Fibroblast of skin of back (primary cell): ENCODE measurements at places on chromosomes 5 and 9.

GRCh38 chr5:153084511-153084910 lies 406.0 kb upstream of the GRIA1 start:
- no peak for DNase-seq

GRCh38 chr9:28720746-28721145 lies 1147.5 kb upstream of the C9orf72 start:
- no peak for DNase-seq

DNA sequence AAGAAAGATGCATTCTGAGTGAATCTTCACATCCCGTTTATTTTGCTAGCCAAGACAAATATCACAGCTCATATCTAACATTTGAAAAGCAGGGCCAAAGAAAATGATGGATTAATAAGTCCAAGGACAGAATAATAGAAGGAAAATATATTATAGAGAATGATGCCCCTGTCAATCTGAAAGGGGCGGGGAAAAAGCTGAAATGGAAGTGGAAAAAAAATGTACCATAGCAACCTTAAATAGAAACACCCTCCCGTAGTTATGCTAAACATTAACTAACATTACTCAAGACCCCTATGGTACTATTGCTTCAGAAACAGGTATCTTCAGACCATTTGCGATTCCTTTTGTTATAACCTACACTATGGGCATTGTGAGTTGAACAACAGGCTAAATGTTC lies 67.7 kb upstream of the SMARCA2 start:
- no peak for DNase-seq

GRCh38 chr5:169083394-169084018 lies 217.4 kb downstream of the SLIT3 start:
- DNase-seq: no peak

GRCh38 chr9:77523891-77524290 lies 124.2 kb downstream of the GNA14 start:
- DNase-seq: no peak

DNA sequence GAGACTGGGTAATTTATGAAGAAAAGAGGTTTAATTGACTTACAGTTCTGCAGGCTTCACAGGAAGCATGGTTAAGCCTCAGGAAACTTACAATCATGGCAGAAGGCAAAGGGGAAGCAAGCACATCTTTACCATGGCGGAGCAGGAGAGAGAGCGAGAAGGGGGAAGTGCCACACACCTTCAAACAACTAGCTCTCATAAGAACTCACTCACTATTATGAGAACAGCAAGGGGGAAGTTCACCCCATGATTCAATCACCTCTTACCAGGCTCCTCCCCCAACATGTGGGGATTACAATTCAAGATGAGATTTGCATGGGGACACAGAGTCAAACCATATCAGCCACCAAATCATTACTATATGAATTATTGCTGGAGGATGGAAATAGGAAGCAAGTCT lies 30.3 kb upstream of the STX17 start:
- DNase-seq: no peak

DNA sequence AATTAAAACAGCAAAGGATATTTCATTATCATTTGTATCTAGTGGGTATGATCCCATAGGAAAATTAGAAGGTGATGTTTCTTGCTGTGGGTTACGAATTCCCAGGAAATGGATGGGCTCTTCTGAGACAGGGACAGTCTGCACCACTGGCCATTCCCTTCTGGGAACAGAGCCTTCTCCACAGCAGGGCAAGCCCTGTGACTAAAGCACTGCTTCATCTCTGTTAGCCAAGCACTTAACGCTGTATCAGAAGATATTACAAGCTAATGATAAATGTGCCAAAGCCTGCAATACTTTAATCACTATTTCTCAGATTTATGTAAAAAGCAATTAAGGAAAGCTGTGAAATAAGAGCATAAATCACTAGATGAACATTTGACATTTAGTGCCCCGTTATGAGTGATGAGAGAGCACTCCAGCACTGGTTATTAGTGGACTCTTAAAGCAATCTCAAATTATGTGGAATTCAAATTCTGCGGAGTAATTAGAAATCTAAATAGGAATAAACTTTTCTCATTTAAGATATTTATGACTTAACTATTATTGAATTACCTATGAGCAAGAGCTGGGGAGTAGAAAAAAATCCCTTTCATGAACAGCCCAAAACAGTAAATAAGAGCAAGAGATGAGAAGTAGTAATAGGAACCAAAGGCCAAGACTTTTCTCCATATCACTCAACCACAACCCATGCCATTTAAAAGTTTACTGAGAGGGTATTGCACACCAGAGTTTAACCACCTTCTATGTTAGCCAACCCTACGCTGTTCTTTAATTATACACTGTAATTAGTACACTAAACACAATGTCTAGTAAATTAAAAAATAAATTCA lies 49.2 kb downstream of the FAM240B start:
- DNase-seq: no peak

- DNase-seq: no peak
Measured at GRCh38 chr9:99336531-99336930, 114.4 kb downstream of the SEC61B start.

GRCh38 chr5:68419637-68420452 lies 204.3 kb downstream of the PIK3R1 start:
- DNase-seq: peak; percentile 62

GRCh38 chr5:587403-587802 lies 24.7 kb upstream of the CEP72 start:
- no peak for DNase-seq

DNA sequence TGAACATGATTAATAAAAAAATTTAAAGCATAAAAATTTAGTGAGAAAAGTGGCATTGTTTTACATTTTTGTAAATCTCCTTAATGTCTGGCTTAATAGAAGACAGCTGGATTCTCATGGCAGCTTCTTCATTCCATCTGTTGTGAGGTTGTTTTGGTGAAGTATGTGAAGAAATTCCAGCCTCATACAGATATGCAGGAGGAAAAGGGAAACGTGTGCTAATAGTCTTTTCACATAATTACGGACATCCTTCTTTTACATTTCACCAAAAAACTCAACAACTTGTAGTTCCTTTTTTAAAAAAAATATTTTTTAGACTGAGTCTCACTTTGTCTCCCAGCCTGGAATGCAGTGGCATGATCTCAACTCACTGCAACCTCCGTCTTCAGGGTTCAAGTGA lies 46.9 kb downstream of the HACD4 start:
- peak; percentile 36 for DNase-seq

GRCh38 chr9:86756576-86757381 lies 190.5 kb downstream of the GAS1 start:
- no peak for DNase-seq

DNA sequence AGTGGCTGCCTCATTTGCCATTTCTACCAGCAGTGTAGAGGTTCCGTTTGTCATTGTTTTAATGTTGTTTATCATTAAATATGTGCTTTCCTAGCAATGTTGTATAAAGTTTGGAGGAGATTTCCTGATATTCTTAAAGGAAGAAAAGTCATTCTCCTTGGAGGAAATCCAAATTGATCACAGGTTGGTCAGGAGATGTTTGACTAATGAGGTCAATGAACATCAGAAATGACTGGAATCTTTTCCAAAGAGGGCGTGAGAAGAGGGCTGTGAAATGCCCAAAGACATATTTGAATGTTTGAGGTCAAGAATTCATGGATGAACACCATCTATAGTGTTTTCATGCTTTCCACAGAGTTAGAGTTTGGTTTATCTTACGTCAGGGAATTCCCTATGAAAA lies 471.3 kb downstream of the MAT2B start:
- DNase-seq: peak; percentile 6

DNA sequence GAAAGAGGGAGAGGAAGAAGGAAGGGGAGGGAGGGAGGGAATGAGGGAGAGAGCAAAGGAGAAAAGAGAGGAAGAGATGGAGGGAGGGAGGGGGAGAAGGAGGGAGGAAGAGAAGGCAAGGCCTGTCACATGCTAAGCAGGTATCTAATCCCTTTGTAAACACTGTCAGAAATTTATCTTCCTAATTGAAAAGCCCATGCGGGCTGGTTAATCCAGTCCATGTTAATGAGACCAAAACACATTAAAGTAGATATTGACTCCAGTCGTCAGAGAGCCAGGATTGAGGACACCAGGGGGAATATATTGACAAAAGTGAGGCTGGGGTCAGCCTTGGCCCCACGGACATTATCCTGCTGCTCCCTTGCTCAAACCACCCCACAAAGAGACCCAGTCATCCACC lies 37.4 kb upstream of the ALDH1B1 start:
- DNase-seq: no peak

- no peak for DNase-seq
Measured at GRCh38 chr5:83322273-83322924, 149.1 kb upstream of the VCAN start.

GRCh38 chr9:70535546-70536323 lies 121.3 kb upstream of the KLF9 start:
- no peak for DNase-seq

GRCh38 chr5:171387970-171388815 lies 544 bp downstream of the NPM1 start:
- peak; percentile 79 for DNase-seq

- no peak for DNase-seq
Measured at GRCh38 chr5:154005648-154006047, 33.1 kb downstream of the FAM114A2 start.

DNA sequence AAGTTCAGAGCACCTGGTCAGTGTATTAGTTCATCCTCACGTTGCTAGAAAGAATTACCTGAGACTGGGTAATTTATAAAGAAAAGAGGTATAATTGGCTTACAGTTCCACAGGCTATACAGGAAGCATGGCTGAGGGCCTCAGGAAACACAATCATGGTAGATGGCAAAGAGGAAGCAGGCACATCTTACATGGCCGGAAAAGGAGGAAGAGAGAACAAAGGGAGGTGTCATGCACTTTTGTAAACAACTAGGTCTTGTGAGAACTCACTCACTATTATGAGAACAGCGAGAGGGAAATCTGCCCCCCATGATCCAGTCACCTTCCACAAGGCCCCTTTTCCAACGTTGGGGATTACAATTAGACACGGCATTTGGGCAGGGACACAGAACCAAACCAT lies 28.8 kb upstream of the CAVIN4 start:
- no peak for DNase-seq

DNA sequence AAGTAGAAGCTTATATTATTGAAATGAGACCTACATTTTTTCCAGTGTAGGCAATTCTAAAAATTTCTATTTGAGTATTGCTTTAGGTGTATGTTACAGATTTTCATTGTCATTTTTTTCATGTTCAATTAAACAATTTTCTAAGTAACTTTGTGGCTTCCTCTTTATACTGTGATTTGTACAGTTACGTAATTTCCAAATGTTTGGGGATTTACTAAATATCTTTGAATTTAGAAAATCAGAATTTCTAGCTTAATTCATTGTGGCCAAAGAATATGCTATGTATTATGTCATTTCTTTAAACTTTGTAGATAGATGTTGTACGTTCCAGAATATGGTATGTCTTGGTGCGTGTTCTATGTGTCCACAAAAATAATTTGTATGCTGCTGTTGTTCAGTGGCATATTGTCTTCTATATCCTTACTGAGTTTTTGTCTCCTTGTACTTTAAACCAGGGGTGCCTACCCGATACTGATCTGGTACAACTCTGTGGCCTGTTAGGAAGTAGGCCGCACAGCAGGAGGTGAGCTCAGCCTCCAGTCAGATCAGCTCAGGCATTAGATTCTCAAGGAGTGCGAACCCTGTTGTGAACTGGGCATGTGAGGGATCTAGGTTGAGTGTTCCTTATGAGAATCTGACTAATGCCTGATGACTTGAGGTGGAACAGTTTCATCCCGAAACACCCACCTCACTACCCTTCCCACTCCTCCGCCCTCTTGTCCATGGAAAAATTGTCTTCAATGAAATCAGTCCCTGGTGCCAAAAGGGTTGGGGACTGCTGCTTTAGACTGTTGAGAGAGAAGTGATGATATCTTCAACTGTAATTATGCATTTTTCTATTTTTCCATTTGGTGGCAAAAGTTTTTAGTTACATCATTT lies 63.5 kb downstream of the UBE2R2 start:
- DNase-seq: no peak

DNA sequence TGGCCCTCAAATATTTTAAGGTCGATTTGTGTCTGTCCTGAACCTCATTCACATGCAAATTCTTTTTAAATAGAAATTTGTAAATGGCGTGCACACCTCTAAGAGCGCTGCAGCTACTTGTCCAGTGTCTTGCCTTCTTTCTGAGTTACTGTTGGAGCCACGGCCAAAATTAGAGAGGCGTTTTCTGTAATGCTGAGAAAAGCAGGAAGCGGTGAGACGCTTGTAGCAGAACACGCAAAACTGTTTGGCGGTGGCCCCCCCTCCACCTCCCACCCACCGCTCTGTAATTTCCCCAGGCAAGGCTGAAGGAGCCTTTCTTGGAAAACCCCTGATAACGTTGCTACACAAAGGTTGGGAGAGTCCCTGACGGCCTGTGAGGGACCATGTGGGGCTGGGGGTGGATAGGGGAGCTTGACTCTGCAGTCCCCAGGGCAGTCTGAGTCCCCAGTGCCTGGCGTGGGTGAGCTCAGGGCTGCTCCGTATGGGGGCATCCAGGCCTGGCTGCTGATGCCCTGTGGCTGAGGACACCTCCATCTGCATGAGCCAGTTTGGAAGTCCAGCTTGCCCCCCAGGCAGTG lies 96.5 kb downstream of the GADD45G start:
- DNase-seq: no peak

DNA sequence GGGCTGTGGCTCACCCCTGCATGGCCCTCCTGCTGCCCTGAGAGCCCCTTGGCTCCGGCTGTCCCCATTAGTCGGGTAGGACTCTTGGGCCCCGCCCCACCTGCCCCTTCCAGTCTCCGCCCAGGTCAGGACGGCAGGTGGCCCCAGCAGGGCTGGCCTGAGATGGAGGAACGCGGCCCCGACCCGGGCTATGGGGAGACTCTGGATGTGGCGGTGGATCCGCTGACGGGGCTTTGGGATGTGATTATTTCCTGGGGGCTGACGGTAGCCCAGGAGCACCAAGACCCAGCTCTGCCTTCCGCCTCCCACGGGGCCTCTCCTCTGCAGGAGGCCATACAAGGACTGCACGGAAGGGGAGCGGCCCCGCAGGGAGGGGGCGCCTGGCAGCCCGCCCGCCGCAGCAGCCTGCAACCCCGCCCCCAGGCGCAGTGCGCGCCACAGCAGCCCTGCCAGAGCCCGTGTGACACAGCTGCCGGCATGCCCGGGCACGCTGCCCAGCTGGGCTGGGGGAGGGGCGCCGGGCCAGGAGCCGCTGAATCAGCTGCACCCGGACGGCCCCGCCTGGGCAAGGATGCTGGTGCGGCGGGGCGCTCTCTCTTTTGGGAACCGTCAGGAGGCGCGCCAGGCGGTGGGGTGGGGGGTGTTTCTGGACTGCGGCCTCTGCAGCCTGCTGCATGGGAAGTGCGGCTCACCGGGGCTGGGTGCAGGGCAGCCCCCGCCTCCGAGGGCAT lies 9.2 kb downstream of the TMEM250 start:
- peak; percentile 91 for DNase-seq

- DNase-seq: no peak
Measured at GRCh38 chr9:122695696-122696095, 20.8 kb downstream of the OR1L3 start.

GRCh38 chr5:2049876-2050275 lies 167.2 kb upstream of the IRX4 start:
- DNase-seq: no peak

GRCh38 chr9:70950270-70950669 lies 171.2 kb downstream of the TRPM3 start:
- DNase-seq: no peak
